ENCODE measurements at places on chromosomes 1 and 21.
A peak's percentile ranks its signal among the peaks of the same experiment; 100 is the strongest.

- DNase-seq, result no peak
Measured at GRCh38 chr1:53131590-53131938, 10.9 kb downstream of the SLC1A7 start.

- no peak for DNase-seq
Measured at GRCh38 chr1:202278751-202279150, 63.0 kb downstream of the UBE2T start.

DNA sequence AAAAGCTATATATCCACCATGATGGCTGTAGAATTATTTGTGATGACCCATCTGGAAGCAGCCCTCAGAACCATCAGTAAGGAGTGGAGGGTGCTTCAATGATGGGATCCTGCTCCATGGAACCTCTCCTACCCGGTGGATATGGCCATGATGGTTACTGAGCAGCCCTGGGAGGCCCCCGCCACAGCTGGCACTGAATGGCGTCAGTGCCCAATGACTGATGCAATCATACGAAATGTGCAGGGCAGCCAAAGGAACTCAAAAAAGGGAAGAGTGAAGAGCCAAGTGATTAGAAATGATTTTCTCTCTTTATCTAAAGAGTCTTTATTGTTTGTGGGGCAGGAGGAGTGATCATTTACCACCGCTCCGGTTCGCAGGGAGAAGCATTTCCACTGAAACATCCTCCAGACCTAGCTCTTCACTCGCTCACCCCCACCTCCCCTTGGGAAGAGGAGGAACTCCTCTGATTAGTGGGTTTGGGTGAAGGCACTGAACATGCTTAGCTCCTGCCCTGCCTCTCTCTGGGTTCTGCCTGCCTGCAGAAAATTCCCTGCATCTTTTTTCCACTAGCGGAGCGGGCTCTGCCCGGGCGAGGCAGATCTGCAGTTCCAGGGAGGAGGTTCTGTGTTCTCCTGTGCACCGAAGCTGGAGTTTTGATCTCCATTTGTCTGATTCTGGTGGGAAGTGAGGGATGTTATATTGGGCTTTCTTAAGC lies 260.3 kb downstream of the GRIK3 start:
- no peak for DNase-seq

- peak; percentile 19 for DNase-seq
Measured at GRCh38 chr1:233613252-233614172, at the start of gene KCNK1. KCNK1 (plus strand) TSS chr1:233614106; CDS start chr1:233614172, 66 bp downstream.

- DNase-seq, result no peak
Measured at GRCh38 chr1:176694713-176695112, 231.7 kb downstream of the PAPPA2 start.

GRCh38 chr1:20484519-20485462 lies 1.2 kb downstream of the CAMK2N1 start:
- DNase-seq, result no peak

DNA sequence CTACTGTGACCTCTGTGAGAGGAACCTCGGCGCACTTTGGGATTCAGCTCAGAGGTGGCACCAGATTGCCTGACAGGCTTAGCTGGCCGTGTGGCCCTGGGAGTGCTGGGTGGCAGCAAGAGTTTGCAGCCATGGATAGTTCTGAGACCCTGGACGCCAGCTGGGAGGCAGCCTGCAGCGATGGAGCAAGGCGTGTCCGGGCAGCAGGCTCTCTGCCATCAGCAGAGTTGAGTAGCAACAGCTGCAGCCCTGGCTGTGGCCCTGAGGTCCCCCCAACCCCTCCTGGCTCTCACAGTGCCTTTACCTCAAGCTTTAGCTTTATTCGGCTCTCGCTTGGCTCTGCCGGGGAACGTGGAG lies 67.5 kb downstream of the DISC1 start:
- no peak for DNase-seq

All from activated CD4-positive, alpha-beta T cell treated with anti-CD3 and anti-CD28 coated beads for 48 hours (primary cell).